Stimulated activated CD8-positive, alpha-beta memory T cell treated with anti-CD3 and anti-CD28 coated beads, Interleukin-4, amount 100 ng/mL, for 4 hours (primary cell): ENCODE measurements at places on chromosomes 11 and 22.

- no peak for DNase-seq
These were observed 91.1 kb upstream of the B3GAT1 start for GRCh38 chr11:134503100-134503499.

DNA sequence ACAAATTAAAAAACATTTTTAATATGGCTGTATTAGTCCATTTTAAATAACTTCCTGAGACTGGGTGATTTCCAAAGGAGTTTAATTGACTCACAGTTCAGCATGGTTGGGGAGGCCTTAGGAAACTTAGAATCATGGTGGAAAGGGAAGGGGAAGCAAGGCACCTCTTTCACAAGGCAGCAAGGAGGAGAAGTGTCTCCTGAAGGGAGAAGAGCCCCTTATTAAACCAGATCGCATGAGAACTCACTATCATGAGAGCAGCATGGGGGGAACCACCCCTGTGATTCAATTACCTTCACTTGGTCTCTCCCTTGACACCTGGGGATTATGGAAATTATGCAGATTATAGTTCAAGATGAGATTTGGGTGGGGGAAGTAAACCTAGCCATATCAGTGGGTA is 488.6 kb downstream of the ETS1 start:
- DNase-seq = no peak

DNA sequence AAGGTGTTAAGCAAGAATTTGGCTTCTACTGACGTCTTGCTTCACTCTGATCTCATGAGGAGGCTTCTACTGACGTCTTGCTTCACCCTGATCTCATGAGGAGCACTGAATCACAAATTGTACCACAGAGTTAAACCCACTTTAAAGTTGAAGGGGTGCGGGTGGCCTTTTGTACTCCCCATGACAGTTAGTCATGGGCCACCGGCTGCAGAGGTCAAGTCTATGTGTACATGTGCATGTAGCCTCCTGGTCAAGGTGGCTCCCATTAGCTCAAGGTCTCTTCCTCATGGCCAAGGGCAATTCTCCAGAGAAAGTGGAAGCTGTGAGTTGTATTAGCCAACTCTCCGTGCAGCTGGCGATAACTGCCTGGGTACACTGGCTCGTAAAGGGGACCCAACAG is 23.1 kb upstream of the FZD4 start:
- no peak for DNase-seq

- DNase-seq = no peak
These were observed 17.3 kb downstream of the APOL2 start for GRCh38 chr22:36221799-36222751.

DNA sequence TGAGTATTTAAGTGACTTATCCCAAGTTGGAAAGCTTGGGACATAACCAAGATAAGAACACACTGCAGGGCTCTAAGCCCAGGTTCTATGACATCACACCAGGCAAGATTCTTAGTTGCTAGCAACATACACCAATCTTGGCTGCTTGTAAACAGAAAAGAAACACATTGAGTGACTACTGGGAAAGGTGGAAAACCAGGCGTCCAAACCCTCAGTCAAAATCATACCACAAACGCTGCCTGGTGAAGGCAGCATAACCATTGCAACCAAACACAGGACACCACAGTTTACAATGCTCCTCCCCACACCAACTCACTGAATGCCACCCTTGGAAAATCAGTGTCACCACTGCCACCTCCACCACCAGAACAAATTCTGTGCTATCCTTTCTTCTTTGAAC is 379.9 kb downstream of the TTC28 start:
- DNase-seq = no peak

- no peak for DNase-seq
These were observed 118.9 kb upstream of the PARVA start for GRCh38 chr11:12258451-12258850.

DNA sequence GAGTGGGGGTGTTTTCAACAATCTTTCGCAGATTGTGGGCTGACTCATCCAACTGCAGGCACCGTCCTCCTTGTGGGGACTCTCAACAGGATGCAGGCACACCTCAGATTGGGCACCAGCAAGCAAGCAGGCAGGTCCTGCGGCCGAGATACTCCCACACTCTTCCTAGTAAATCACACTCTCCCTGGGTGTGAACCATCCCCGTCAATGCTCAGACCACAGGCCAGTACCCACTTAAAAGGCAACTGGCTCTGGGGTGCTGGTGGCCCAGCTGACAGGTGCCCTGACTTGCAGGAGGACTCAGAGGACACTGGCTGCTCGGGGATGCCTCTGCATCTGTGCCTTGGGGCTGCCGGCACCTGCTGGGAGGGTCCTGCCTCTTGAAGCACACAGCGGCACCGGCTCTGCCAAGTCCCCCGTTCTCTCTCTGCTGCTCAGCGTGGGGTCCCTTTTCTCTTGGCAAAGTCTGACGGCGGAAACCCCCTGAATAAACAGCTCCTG is 282.5 kb downstream of the CTTN start:
- no peak for DNase-seq

DNA sequence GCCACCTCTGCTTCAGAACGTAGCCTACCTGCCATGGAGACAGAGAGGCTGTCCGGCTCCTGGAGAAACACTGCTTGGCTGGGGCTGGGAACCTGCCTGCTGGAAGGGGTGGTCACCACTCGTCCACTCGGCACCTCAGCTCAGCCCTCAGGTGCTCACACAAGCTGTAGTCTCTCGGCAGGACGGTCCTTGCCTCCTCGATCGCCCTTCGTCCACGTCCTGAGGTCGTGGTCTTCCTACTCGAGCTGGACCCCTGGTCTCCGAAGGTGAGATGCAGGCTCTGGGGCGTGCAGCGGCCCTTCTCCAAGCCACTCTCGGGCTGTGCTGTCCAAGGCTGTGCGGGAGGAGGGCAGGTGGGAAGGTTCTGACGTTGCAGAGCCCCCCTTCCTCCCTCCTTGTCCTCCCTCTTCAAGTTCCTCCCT is at the start of gene TBX10:
TBX10 (minus strand) TSS at position 326 of the 422 bp plus-strand sequence; CDS start at position 35, 291 bp downstream.
- no peak for DNase-seq

GRCh38 chr22:38230108-38230825 is 28.5 kb downstream of the MAFF start:
- no peak for DNase-seq

- DNase-seq = no peak
These were observed 1319.9 kb downstream of the BRD1 start for GRCh38 chr22:48507595-48508350.

DNA sequence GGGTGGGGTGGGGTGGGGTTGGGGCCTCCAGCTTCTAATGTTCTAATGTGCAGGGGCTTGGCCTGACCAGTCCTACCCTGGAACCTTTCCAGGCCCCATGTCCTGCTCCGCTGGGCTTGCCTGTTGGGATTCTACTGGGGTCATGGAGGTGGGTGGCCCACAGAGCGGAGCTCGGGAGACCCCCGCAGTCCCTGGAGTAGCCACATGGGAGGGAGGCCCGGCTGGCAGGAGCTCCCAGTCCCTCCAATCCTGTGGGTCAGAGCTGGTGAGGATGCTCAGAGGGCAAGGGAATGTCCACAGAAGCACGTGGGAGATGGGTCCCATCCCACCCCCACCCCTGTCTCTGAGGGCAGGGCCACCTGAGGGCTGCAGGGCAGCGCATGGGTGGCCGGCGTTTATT is 2.9 kb downstream of the SEPTIN5 start:
- DNase-seq = no peak

GRCh38 chr22:29904020-29904419 is 21.0 kb downstream of the MTMR3 start:
- DNase-seq = no peak

GRCh38 chr11:44267006-44267749 is 42.8 kb downstream of the ALX4 start:
- no peak for DNase-seq

DNA sequence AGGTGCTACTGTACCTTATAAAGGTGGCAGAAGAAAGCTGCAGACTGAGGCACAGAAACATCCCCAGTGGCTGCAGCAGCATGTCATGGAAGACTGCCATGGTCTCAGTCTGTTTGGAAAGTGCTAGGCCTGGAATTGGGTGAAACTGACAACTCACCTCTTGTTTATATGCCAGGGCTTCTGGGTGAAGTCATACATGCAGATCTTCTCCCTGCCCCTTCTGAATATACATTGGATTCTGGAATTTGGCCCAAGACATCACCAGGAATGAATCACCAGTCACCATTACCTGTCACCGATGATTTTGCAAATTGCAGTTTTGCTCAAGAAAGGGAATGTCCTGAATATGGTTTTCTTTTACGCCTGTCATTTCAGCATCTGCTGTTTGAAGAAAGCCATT is at the start of gene PLET1:
PLET1 (minus strand) TSS at position 371 of the 400 bp plus-strand sequence; CDS start at position 100, 271 bp downstream.
- DNase-seq = no peak

DNA sequence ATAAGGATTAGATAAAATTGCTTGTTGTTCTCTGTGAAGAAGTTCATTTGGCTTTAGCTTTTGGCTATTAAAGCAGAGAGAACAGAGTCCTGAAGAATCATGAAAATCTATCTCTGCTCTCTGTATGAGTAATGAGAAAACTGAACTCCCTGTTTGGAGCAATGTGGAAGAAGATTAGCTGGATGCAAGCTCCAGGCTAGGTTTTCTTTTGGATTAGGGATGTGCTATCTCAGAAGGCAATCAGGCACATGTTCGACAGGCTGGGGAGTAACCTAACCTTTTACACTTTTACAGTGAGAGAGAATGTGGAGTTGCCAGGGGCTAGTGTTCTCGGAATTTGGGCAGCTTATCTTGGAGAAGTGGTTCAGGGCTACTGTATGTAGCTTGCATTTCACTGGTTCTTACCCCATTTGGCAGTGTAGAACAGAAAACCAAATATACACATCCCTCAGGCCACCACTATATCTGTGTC is 8.5 kb upstream of the SLN start:
- no peak for DNase-seq

GRCh38 chr11:64839335-64839734 is 5.1 kb downstream of the CDC42BPG start:
- no peak for DNase-seq

GRCh38 chr11:16862726-16863125 is 124.3 kb downstream of the C11orf58 start:
- DNase-seq = no peak
